ENCODE measurements at places on chromosomes 12 and 14.
A peak's percentile ranks its signal among the peaks of the same experiment; 100 is the strongest.

- no peak for DNase-seq
These were observed 109.3 kb downstream of the VRK1 start for GRCh38 chr14:96906434-96906833.

GRCh38 chr12:13094367-13094766 lies 9.1 kb downstream of the GSG1 start:
- peak; percentile 14 for DNase-seq

DNA sequence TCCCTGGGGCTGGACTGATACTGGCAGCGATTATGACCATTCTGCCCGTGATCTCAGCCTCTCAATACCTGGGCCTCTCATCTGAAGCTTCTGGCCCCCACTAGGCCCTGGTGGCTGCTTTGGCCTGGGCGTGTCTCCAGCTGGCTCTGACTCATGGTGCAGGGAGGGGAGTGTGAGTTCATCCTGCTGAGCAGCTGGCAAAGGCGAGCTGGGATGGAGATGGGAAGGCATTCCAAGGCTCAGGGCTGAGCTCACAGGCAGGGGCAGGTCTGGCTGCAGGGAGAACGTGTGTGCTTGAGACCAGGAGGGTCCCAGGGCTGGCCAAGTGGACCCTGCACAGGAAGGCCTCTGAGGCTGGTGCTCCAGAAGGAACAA lies 221.8 kb downstream of the TMEM121 start:
- DNase-seq, result no peak

DNA sequence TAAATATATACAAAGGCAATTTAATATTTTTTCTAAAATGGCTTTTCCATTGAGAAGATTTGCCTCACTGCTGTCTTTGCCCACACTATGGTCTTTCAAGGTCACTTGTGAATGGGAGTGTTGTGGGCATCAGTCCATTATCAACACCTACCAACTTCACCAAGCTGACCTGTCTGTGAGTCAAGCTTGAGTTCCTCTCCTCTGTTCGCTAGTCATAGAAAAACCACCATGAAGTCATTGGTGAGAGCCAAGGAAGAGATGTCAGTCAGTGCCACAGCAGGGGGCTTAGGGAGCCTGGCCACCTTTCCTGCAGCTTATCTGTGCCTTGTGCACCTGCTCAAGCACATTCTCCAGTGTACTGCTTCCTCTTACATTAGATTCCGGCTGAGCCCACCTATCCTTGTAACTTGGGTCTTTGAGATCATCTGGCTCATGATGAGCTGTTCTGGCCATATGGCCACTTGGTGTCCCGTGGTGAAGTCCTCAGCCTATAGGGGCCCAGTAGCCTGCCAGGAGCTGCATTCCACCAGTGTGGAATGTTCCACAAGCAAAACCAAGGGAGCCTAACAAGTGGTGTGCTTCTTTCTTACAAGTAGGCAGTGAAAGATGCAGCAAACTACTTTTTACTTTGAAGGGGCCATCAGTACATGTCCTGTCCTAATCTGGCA lies 80.8 kb upstream of the C12orf71 start:
- no peak for DNase-seq

DNA sequence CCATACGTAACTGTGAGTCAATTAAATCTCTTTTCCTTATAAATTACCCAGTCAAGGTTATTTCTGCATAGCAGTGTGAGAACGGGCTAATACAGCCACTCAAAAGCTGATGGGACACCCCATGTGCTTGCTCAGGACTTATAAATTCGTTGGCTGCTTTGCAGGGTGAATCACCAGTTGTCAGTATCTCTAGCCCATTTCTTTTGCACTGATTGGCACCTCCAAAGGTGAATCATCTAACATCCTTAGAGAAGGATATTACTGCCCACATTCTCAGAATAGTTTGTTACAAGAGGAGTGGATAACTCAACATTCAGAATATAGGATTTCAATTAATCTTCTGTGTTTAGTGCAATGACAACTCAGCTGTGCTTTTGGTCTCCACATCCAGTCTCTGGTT lies 601.5 kb downstream of the KCNH5 start:
- no peak for DNase-seq

- no peak for DNase-seq
These were observed 47.7 kb downstream of the ANO6 start for GRCh38 chr12:45263587-45263986.

DNA sequence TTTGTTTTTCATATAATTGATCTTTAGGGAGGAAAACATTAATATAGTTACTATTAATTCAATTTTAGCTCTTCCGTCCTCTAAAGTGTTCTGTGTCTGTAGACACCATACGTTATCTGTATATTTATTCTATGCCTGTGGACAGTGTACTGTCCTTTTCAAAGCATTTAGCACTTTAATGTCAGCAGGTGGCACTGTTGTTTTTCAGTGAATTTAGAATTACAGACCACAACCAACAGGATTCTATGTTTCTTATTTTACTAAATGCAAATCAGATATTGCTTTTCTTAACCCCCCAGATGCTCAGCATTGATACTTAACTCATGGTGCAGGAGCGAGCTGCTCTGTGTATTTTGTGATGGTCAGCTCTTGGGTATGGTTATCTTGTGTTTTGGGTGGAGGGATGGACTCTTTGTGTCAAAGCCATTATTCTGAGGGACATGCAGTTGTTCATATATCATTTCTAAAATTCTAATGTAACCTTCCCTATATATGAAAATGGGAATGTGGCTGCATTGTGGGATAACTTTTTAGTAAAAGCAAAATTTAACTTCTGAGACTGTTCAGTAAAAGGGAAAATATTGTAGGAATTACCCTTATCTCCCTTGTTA lies 65.2 kb downstream of the PAPOLA start:
- DNase-seq, result no peak

GRCh38 chr12:89384050-89384758 lies 31.9 kb upstream of the DUSP6 start:
- DNase-seq, result no peak

GRCh38 chr12:102021540-102022246 lies 40.1 kb downstream of the WASHC3 start:
- peak; percentile 13 for DNase-seq

GRCh38 chr12:110531741-110532333 lies 29.7 kb downstream of the RAD9B start:
- DNase-seq, result no peak

DNA sequence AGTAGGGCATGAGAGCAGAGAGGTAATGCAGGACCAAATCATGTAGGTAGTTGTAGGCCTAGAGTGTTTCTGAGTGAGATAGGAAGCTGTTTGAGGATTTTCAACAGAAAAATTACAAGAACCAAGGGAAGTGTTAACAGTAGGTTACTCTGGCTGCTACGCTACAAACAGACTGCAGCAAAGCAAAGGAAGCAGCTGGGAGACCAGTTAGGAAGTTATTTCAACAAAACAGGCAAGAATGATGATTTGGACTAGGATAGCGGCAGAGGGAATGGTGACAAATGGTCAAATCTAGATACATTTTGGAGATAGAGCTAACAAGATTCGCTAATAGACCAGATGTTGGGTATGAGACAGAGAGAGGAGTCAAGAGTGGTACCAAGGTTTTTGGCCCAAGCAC lies 26.8 kb downstream of the MRPL42 start:
- no peak for DNase-seq

DNA sequence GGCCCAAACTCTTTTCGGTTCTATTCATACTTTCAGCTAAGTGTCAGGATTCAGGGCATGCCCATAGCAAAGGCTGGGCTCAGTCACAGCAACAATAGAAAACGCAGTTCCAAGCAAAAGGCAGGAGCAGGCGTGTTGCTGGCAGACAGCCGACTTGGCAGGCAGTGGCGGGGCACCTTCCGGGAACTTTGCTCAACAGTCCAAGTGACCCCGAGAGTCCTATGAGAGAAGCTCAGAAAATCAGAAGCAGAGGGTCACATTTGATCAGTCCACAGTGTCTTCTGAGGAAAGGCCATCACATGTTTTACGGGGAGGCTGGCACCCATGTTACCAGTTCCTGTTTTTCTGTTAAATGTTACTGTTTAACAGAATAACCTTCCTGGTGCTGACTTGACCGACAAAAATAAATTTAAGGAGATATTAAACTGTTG lies 115.0 kb downstream of the DACT1 start:
- DNase-seq, result no peak

DNA sequence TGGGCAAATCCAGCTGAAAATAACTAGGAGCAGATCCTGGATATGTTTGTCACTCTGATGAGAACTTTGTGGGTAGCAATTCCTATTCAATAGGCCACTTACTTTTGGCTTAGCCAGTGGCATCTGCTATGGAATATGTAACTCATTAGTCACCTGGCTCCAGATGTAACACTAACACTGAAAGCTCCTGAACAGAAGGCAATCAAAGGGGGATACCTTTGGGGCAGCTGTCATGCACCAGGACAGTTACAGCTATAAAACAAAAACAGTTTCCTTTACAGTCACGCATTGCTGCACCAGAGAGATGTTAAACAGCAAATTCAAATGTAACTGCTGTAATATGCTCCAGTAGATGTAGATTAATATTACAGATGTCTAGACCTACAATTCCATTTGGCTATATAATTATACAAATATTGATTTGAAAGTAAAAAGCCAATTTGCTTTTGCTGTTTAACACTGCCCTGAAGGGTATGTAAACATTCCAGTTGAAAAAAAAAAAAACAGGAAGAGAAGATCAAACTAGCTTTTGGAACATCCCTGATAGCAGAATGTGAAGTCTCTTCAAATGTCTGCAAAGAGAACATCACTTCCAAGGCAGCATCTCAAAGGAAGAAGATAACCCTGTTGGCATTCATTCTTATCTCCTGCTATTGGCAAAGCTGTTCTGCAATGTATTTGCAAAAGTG lies 18.4 kb downstream of the RACGAP1 start:
- DNase-seq, result no peak
